ENCODE measurements at places on chromosomes 1 and 21.
A peak's percentile ranks its signal among the peaks of the same experiment; 100 is the strongest.

DNA sequence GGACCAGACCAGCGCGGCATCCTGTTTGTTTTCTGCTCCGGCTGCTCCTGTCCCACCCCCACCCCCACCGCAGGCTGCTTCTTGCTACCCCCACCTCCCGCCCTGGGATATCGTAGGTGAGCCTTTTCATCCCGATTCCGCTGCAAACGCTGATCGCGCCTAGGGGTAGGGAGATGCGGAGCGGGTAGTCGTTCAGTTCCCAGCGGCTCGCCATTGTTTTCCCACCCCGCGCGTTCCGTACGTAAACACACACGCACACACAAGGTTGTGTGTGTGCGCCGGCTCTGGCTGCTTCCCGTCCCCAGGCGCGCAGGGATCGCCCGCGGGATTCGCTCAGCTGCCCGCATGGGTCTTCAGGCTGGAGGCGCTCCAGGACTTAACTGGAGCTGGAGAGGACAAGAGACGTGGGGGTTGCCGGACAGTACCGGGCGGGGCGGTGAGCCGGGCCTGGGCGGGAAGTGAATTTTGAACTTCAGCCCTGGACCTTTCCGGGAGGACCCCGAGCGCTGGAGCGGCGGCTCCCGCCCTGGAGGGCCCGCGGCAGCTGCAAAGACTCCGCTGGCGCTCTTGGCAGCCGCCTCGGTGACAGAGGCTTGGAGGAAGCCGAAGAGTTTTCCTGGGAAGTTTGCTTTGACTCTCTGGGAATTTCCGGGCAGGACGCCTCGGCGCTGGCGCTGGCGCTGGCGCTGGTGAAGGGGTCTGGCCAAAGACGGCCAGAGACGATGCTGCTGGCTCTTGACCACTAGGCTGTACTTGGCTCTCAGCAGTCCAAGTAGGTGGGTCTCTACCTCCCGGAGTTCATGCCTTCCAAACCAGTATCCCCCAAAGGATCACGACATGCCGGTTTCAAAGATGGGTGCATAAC is 1.6 kb downstream of the SOX13 start:
- peak; percentile 53 for DNase-seq

- DNase-seq: no peak
Observed at GRCh38 chr21:38825921-38826320, 20.2 kb downstream of the ETS2 start.

GRCh38 chr1:9715536-9716226 is 64.2 kb downstream of the PIK3CD start:
- no peak for DNase-seq

- DNase-seq: peak; percentile 72
Observed at GRCh38 chr1:59502009-59502691, 205.3 kb downstream of the FGGY start.

GRCh38 chr1:176141449-176141848 is 65.6 kb downstream of the COP1 start:
- no peak for DNase-seq

DNA sequence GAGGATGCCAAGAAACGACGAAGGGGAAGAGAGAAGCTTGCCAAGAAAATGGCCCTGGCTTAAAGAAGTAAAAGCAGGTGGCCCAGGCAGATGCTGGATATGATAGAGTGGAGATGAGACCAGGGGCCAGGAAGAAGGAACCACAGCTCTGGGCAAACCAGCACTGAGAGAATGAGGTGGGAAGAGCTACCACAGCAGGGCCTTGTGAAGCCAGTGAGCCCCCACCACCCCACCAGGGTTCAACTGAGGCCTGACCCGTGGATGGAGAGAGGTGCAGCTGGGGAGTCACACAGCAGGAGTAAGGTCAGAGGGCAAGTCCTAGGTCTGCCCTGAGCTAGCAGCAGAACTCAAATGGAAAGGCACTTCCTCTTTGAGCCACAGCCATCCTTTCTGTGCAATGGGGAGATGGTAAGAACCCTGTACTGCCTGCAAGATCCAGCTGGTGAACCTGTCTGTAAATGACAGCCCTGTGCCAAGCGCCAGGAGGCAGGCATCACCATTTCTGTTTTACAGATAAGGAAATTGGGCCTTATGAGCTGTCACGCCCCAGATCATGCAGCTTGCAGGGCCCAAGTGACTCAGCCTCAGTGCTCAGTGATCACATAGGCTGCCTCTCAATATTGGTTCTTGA is 8.5 kb downstream of the SH3BGRL3 start:
- no peak for DNase-seq

DNA sequence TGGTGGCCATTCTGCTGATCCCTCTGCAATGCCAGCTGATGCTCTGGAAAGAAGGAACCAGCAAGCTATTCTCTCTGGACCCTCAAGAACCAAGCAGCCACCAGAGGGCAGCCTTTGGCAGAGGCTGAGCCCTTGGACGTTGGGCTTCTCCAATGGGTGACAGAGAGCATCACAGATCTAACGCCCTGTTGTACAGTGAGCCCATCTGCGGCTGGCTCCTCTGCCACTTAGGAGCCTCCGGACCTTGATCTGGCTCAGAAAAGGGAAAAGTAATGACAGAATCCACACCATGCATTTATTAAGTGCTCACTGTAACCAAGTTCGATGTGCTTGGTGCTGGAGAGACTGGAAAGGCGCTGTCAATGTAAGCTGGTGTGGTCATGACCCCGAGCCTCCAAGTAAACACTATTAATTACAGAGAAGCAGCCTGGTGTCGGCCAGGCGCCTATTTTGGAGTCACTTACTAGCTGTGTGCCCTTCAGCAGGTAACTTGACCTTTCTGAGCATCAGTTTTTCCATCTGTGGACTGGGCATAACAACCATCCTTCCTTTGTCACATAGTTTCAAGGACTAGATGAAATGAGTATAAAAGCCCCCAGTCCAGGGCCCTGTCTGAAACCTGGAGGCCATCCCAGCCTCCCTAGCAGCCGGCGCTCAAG is 34.9 kb downstream of the ECE1 start:
- DNase-seq: peak; percentile 82

DNA sequence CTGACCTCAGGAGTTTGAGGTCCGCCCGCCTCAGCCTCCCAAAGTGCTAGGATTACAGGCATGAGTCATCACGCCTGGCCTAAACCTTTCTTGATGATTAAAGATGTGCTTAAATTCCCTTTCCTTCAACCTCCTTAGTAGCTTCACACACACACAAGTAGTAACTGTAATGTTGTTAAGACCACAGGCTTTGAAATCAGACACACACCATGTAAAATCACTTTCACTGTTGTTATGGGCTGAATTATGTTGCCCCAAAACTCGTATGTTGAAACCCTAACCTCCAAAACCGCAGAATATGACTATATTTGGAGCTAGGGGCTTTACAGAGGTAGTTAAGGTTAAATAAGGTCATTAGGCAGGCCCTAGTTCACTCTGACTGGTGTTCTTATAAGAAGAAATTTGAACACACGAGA is 180.2 kb downstream of the NR5A2 start:
- peak; percentile 56 for DNase-seq

GRCh38 chr1:166902279-166902678 is 26.2 kb upstream of the TADA1 start:
- DNase-seq: peak; percentile 34

All from fibroblast of upper back skin (primary cell).